NCI-H1930 (cell line): ENCODE measurements at places on chromosomes 11 and 22.

- DNase-seq = no peak
These were observed 38.5 kb upstream of the NAV2 start for GRCh38 chr11:19673924-19674729.

DNA sequence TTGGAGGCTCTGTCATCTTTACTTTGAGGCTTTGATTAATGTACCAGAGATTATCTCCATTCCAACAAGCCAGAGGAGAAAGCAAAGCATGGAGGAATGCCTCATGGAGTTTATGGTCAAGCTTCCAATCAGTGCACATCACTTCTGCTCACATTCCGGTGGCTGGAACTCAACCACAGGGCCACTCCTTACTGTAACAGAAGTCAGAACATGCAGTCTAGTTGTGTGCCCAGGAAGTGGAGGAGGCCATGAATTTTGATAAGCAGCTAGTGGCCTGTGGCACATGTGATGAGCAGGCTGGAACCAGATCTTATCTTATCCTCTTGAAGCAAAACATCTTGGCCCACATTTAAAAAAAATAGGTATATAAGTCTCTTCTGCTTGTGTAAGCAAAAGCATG lies 258.9 kb upstream of the ARHGAP20 start:
- DNase-seq = no peak

- no peak for DNase-seq
These were observed 2.7 kb upstream of the PLAAT3 start for GRCh38 chr11:63616953-63617352.

DNA sequence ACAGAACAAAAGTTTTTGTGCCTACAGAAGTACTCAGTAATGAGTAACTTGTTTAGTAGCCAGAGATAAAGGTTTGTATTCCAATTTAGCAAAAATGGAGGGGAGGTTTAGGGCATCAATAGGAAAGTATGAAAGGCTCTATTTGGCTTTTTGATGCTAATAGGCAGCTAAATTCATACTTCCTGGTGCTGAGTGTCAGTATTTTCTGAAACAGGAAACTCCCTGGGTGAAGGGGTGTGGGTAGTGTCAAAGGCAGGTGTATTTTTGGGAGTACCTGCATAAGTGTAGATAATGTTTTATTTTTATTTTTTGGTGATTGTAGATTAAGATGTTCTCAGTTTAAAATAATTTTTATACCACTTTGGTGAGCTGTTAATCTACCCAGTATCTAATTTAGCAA lies 29.3 kb upstream of the MMP7 start:
- no peak for DNase-seq

- no peak for DNase-seq
These were observed 3.4 kb downstream of the TIMM10 start for GRCh38 chr11:57527056-57527631.

DNA sequence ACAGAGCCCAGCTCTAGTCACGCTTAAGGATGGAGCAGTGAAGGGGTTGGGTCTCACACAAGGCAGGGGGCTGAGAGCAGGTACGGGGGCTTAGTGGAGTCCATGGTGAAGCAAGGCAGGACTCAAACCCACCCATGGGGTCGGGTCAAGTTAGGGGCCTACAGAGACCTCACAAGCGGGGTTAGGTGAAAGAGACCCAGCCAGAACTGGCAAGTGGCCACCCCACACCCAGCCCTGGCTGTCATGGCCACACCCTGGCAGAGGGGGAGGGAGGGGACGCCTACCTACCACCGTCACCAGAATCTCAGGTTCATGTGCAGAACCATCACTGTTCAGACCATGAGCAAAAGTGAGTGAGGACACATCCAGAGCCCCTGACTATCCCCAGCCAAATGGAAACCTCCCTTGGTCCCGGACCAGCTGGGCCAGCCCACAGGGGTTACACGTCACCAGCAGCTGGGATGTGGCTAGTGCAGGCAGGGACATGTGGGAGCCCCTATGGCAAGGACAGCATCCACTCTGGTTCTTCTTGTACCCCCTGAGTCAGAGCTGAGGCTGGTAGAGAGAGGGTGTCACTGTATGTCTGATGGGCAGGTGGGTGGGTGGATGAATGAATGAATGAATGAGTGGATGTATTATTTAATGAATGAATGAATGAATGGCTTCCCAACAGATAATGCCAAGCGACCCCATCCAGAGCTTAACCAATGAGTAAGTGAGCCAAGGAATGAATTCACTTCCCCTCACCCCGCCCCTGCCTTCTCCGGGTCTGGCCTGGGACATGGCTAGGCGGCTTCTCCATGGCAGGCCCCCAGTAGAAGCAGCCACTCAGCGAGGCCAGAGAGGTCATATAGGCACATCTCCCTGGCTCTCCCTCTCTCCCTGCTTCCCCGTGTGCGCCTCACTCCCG lies 681.6 kb downstream of the TBC1D22A start:
- DNase-seq = no peak

DNA sequence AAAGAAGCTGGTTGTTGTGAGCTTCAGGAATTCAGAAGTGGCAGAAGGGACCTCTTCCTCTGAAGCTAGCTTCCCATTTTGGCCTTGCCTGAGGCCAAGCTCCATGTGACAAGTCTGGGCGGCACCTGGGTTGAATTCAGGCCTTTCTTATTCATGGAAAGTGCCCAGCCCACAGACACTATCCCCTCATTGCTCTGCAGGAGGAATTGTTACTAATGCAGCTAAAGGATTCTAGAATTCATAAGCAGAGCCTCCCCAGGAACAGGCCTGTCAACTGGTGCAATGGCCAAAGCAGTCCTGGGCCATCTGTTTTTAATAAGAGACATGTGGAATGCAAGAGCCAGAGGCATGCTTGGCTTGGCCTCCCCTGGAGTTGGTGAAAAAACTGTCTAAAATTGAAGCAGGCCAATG lies 71.4 kb downstream of the SLC1A2 start:
- DNase-seq = no peak

GRCh38 chr11:73931039-73931645 lies 19.7 kb upstream of the DNAJB13 start:
- DNase-seq = no peak

DNA sequence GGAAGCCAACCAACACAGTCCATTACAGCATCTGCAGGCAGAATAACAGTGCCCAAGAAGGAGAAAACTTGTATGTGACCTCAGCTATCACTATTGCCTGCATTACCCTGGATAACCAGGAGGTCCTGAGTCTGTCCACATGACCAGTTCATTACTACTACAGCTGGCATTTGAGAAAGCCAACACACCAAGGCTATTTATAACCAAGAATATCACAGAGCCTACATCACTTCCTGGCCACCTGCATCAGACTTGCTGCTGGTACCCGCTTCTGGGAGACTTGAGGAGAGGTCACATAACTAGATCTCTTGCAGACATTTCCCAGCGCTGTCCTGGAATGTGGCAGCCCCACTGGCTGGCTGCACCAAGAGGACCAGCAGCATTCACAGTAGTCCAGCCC lies 11.1 kb upstream of the OR56B4 start:
- no peak for DNase-seq

GRCh38 chr22:23836692-23837495 lies 1.9 kb downstream of the DERL3 start:
- DNase-seq = no peak

- DNase-seq = no peak
These were observed 15.3 kb downstream of the HDHD5 start for GRCh38 chr22:17143826-17144225.

- DNase-seq = no peak
These were observed 12.9 kb upstream of the LIMK2 start for GRCh38 chr22:31199187-31199586.

DNA sequence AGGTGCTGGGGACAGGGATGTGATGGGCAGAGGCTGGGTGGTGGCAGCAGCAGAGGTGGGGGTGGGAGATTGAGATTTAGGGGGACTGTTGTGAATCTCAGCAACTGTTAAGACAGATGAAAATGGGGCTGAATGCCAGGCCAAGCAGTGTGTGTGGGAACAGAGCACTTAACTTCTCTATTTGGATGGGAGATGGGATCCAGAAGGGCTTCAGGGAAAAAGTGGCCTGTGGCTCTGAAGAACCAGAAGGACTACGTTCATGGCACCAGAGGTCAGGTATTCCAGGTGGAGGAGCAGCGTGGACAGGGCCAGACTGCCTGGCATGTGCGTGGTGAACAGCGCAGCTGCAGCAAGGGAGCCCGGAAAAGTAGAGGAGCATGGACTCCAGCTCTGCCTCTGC lies 82.6 kb upstream of the SYT13 start:
- DNase-seq = no peak

GRCh38 chr11:8019314-8020243 lies 32.4 kb downstream of the EIF3F start:
- DNase-seq = no peak

DNA sequence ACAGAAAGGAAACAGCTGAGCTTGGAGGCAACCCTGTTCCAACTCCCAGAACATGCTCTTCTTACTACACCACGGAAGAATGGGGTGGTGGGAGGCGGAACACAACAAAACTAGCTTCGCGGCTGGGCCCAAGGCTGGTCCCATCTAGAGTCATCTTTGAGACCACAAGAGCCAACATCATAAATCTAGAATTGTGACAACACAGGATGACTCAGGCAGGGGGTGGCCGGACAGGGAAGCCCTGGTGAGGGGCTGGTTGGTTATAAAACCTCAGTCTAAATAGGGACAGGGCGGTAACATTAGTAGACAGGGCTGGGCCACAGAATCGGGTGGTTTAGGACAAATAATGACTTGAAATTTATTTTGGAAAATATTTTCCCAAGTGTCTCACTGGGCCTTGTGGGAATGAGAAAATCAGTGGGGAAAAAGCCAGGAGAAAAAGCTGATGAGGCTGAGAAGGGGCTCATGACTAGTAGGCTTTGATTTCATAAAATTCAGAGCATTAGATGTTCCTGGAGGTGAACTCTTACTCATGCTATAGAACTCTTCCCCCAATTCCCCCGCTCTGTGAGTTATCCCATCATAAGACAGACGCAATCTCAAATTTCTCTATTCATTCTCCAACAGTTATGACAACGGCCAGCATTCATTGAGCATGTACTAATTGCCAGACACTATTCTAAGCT lies 151.8 kb upstream of the TIMP3 start:
- no peak for DNase-seq

- no peak for DNase-seq
These were observed 12.5 kb downstream of the ATXN10 start for GRCh38 chr22:45684169-45684568.

- DNase-seq = no peak
These were observed 12.5 kb downstream of the GDPD5 start for GRCh38 chr11:75513250-75513649.

DNA sequence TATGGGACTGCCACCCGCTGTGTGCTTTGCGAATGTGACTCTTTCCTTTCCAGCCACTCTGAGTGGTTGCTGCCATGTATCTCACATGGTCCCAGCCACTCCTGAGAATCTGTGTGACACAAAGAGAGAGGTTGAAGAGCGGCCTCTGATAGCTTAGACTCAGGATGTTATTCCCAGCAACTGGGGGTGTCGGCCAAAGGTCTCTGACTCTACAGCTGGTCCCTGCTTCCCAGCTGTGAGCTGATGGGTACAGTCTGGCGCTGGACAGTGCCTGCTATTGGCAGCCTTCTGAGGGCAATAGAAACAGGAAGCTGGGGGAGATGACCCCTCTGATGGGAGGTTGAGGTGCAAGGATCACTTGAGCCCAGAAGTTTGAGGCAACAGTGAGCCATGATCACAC lies 105.1 kb downstream of the RRAS2 start:
- DNase-seq = no peak

- no peak for DNase-seq
These were observed 627.6 kb downstream of the NTM start for GRCh38 chr11:131998020-131998419.

GRCh38 chr11:3920148-3920852 lies 64.8 kb downstream of the STIM1 start:
- no peak for DNase-seq

DNA sequence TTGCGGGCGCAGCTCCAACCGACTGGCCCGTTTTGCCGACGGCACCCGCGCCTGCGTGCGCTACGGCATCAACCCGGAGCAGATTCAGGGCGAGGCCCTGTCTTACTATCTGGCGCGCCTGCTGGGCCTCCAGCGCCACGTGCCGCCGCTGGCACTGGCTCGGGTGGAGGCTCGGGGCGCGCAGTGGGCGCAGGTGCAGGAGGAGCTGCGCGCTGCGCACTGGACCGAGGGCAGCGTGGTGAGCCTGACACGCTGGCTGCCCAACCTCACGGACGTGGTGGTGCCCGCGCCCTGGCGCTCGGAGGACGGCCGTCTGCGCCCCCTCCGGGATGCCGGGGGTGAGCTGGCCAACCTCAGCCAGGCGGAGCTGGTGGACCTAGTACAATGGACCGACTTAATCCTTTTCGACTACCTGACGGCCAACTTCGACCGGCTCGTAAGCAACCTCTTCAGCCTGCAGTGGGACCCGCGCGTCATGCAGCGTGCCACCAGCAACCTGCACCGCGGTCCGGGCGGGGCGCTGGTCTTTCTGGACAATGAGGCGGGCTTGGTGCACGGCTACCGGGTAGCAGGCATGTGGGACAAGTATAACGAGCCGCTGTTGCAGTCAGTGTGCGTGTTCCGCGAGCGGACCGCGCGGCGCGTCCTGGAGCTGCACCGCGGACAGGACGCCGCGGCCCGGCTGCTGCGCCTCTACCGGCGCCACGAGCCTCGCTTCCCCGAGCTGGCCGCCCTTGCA lies 1.0 kb downstream of the FJX1 start:
- no peak for DNase-seq

DNA sequence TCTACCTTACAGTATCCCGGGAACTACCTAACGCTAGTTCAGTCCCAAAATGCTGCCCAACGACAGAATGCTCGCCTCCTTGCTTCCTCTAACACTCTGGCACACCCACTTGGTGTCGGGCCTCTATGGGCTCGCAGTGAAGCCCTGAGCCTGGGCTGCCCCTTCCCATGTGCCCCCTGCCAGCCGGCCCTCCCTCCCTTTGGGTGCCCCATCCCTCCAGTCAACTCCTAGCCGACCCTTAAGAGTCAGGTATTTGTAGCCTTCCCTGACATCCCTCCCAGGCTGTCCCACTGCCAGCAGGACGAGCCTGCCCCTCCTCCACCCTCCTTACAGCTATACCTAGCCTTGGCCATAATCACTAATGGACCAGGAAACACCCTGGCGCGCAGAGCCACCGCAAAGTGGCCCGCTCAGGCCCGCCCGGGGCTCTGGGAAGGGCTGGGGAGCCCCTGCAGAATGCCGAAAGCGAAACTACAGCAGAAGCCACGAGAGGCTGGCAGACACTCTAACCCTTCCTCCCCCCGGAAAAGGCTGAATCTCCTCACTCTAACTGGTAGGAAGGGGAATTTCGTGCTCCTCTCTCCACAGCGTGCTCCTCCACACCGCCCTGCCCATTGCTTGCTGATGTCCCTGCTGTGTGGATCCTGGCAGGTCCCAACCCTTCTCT lies 8.2 kb downstream of the CBX7 start:
- no peak for DNase-seq

DNA sequence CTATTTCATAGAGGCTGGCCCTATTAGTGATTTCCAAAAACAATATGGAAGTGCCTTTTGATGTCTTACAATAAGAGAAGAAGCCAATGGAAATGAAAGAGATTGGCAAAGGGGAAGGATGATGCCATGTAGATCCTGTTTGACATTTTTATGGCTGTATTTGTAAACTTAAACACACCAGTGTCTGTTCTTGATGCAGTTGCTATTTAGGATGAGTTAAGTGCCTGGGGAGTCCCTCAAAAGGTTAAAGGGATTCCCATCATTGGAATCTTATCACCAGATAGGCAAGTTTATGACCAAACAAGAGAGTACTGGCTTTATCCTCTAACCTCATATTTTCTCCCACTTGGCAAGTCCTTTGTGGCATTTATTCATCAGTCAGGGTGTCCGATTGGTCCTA lies 91.4 kb downstream of the CD44 start:
- no peak for DNase-seq
